ENCODE measurements at places on chromosomes 7 and 10.

- no peak for DNase-seq
These were observed 61.5 kb downstream of the CHN2 start for GRCh38 chr7:29255906-29256692.

DNA sequence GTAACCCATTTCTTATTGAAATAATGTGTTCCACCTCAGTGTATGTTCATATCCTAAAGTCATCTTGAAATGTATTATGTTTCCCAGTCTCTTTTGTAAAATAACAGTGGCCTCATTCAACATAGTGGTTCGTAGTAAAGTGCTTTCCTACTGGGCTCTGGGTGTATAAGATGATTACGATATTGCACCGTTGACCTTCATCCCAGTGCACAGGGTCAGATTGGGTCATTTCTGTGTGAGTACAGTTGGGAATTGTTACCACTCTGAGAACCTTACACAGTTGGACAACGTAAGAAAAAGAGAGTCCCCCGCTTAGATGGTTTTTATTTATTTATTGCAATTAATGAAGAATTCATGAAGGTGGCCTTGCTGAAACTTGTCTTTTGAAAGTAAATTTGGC is 135.6 kb downstream of the CHN2 start:
- no peak for DNase-seq

- peak; percentile 63 for DNase-seq
These were observed 58.3 kb upstream of the GJD4 start for GRCh38 chr10:35546824-35547225.

DNA sequence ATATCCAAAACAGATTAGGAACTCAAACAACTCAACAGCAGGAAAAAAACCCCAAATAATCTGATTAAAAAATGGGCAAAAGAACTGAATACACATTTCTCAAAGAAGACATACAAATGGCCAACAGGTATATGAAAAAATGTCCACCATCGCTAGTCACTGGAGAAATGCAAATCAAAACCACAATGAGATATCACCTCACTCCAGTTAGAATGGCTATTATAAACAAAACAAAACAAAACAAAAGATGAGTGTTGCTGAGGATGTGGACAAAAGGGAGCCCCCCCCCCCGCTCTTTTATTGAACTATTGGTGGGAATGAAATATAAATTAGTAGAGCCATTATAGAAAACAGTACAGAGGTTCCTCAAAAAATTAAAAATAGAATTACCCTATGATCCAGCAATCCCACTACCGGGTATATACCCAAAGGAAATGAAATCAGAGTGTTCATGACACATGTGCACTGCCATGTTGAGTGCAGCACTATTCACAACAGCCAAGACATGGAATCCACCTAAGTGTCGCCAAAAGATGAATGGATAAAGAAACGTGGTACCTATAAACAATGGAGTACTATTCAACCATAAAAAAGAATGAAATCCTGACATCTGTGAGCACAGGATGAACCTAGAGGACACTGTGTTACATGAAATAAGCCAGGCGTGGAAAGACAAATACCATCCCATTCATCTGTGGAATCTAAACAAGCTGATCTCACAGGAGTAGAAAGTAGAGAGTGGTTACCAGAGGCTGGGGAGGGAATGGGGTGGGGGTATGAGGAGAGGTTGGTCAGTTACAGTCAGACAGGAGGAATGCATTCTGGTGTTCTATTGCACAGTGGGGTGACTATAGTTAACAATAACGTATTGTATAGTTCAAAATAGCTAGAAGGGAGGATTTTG is 78.1 kb upstream of the RHEB start:
- peak; percentile 59 for DNase-seq

- DNase-seq = no peak
These were observed 319.2 kb downstream of the ZNF716 start for GRCh38 chr7:57769131-57769530.

DNA sequence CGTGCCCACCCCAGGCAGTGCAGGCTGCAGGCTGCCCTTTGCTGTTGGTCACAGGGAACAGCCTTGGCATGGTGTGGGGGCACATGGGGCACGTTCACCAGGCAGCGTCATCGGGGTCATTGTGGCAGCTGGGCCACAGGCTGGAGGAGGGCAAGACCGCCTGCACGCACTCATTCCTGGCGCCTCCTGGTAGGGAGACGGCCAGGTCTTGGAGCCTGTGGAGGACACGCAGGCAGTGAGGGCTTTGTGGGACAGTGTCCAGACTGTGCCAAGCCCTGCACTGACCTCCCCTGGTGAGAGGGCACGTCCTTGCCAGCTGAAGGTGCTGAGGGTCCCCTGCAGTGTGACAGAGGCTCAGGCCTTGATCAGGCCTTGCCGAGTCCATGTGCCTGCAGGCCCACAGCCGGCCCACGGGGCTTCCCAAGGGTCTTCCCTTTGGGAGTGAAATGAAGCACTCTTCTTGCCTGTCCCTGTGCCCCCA is 76.4 kb downstream of the NKX6-2 start:
- DNase-seq = no peak

DNA sequence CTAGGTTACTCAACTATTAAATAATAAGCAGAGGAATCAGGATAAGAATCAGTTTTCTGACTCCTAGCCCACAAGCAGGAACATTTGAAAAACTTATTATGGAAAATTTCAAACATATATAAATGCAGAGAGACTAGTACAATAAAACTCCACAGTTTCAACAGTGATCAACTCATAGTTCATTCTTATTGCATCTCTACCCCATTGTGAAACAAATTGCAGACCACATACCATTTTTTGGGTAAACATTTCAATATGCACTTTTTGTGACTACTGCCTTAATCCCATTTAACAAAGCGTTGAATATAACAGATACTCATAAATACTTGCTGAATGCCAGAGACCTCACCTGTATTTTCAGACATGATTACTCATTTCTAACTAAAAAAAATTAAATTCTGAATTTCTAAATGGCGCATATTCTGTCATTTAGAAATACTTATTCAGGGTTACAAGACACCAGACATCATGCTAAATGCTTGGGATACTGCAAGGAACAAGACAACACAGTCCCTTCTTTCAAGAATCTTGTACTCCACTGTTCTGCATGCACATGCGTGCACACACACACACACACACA is 11.4 kb downstream of the CDK6 start:
- DNase-seq = no peak

GRCh38 chr10:28676968-28677887 is at the start of gene BAMBI:
TSS of gene BAMBI (plus strand) at chr10:28677521. CDS start at chr10:28677898, 377 bp downstream.
- no peak for DNase-seq

GRCh38 chr7:31121601-31122000 is 69.5 kb downstream of the ADCYAP1R1 start:
- DNase-seq = no peak

GRCh38 chr10:80649183-80649582 is 111.5 kb downstream of the SH2D4B start:
- no peak for DNase-seq

DNA sequence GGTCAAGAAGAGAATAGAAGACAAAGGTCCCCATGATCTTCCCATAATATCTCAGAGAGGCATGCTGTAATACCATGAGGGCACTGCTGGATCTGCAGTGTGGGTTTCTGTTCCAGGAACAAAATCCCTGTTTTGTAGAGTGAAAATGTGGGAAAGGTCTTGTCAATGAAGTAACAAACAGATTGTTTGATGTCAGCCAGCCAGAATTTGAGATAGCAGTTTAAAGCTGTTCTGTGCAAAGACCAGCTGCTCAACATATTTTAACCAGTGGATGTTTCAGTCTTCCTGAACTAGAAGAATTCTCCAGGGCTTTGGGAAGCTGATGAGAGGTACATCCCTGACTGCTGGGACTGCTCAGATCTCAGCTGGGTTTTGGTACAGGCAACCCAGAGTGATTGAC is 1012.5 kb downstream of the DNAJB9 start:
- no peak for DNase-seq

DNA sequence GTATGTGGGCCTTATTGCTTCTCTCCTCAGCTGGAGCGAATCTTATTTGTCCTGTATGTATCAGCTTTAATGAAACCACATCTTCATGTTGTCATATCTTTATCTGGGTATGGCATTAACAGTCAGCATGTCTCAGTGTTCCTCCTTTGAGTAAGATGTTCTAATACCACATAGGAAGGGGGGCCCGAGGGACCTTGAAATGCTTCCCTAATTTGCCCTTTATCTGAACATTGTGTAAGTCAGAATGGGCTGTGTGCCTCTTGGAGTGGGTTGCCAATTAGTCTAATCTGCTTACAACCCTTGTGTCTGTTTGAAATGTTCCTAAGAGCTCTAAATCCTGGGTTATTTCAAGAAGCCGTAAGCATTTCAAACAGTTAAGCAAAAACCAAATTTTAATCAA is 623.8 kb downstream of the SUGCT start:
- no peak for DNase-seq

DNA sequence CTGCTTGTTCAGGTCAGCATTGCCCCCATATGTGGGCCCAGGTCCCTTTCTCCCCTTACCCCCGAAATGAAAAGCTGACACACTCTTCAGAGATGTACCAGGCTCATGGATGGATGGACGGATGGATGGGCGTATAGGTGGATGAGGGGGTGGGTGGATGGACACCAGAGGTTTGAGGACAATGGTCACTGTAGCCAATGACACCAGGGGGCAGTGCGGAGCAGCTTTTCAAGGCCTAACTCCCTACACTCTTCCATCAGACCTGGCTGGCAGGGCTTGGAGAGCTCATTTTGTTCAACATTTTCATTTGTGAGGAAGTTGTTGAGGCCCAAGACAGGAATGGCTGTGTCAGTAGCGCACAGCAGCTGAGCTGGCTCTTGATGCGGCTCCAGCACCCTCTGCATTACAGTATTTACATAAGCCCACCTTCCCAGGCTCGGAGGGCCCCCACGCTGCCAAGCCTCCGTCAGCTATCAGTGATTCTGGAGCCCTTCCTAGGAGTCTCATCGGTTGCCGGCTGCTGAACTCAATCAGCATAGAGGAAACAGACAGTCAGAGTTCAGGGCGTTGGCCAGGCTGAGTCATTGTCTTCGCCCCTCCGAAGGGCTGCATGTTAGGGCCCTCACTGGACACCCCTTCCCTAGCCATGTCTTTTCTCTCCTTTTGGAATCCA is 11.6 kb upstream of the FFAR4 start:
- no peak for DNase-seq

- no peak for DNase-seq
These were observed 19.2 kb downstream of the GET4 start for GRCh38 chr7:895451-896052.

GRCh38 chr10:1301143-1301542 is 245.0 kb downstream of the WDR37 start:
- DNase-seq = no peak

Measured in BJ (cell line).